ENCODE measurements at places on chromosomes 5 and 9.

- no peak for DNase-seq
Observed at GRCh38 chr9:114196979-114197622, 41.8 kb downstream of the COL27A1 start.

DNA sequence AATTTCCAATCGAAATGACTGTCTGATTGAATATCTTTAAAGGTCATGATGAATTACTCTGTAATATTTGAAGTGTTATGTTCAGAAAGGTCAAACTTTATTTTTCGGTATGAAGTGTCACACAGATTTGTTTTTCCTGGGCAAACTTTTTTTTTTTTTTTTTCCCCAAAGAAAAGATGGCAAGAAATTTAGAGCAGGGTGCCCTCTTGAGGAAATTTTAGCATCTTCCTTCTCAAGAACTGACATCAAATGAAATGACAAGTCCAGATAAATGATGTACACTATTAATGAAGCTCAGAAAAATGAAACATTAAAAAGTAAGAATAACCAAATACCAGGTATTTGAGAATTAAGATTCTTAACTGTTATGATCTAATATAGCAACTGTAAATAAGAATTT, 123.6 kb downstream of the INVS start:
- DNase-seq: no peak

DNA sequence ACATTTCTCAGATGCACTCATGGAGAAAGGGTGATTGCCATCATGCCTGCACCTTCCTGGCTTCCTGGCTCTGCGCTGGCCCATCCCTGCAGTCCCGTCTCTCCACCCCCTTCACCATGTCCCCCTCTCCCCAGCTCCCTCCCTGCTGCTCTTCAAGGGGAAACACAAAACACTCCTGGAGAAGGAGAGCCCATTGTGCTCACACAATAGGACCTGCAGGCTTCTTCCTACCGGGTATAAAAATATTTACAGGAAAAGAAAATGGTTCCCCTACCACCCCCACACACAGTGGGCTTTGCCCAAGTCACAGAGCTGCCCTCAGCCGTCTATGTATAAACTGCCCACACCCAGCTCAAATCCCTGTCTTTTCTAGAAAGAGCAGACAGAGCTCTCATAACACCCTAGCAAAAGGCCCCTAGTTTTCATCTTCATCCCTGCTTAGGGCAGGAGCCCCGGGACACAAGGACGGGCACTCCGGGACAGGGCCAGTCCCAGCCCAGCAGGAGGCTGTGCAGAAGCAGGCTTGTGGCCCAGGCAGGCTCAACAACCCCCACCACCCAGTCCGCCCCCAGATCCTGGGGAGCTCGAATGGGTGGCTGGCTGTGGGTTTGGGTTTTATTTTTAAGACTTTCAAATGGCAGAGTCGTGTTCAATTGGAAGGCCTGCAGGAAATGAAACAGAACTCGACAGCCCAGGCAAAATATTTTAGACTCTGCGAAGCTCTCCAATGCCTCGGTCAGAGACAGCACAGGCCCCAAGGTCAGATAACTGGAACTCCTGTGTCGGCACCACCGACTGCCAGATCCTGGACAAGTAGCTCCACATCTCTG, 77.3 kb downstream of the LRSAM1 start:
- DNase-seq: no peak

GRCh38 chr5:170633235-170634081, 129.6 kb downstream of the KCNIP1 start:
- peak; percentile 49 for DNase-seq
